ENCODE measurements at places on chromosomes 3 and 15.

- no peak for DNase-seq
Observed at GRCh38 chr3:157541506-157542236, 38.5 kb upstream of the VEPH1 start.

DNA sequence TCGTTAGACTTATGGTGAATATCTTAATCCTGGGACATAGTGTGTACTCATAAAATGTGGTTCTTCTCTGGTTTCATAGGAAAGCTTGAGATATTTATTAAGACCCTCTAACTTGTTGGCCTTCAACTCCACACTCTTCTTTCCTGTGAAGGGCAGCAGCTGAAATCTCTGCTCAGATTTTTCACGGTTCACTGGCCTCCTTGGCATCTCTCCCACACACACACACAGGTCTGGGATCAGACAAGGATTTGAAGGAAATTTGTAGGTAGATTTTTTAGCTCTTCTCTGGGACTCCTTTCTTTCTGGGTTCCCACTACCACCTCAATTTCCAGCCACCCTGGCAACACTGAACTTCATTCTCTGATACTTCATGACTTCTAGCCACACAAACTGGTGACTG, 70.2 kb downstream of the MYRIP start:
- DNase-seq, result no peak

GRCh38 chr3:138450181-138450580, 15.8 kb downstream of the ESYT3 start:
- no peak for DNase-seq

- DNase-seq, result no peak
Observed at GRCh38 chr3:188671971-188672370, 499.8 kb upstream of the TPRG1 start.

DNA sequence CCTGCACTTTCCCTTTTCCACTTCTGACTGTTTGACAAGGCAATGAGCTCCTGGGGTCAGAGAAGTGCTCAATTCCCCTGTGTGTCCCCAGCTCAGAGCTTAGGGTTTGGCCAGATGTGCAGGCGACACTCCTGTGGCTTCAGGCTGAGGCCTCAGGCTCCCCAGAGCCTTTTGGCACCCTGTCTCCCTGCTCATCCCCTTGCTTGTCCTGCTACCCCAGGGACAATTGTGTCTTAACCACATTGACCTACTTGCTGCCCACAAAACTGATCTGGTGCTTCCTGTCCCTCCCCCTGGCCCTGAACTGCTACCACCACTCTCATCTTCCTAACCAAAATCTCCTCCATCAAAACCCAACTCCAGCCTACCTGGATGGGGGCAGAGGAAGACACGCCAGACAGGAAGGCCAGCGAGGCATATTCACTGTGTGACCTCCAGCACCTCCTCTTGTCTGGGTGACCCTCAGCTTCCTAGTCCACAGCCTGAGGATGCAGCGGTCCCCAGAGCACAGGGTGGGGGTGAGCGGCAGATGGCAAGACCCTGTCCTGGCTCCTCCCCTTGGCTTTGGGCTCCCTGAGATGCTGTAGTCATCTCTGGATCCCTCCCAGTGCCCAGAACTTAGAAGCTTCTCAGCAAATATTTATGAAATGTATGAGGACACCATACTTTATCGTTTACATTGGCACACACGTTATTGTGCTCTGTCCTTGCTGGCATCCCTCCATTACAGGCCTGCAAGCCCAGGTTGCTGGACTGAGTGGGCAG, 98.9 kb upstream of the SLC6A6 start:
- DNase-seq, result no peak

DNA sequence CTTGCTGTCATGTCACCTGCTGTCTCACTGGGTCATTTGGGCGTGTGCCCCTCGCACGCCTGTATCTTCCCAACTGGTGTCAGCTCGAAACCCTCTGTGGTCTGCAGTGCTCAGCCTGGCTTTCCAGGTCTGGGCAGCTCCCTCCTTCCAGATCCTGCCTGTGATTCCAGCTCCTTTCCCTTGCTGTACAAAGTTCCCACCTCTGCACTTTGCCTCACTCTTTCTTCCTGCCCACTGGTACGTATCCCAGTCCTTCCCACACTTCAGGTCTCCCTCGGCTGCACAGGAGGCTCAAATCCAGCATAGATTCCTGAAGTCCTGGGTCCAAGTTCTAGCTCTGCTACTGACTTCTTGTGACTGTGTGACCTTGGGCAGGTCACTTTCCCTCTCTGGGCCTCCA, 2.1 kb upstream of the PAQR5 start:
- DNase-seq, result no peak

GRCh38 chr3:142434503-142434902, 13.3 kb downstream of the XRN1 start:
- DNase-seq, result no peak

DNA sequence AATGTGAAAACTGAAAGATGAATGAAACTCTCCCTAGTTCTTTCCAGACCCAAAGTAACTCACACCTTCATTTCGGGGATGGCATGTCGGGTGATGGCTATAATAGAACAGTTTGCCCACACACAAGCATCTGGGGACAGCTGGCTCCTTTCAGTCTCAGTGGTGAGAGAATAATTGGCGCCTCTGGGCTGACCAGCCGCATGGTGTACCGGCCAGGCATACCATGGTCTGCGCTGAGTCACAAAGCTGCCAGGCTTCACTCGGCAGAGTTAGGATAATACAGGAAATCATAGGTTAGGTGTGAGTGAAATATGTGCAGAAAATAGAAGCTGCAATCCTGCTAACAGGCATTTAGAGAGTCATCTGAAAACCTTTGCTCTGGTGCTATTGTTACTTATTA, 80.4 kb upstream of the IGF1R start:
- DNase-seq, result no peak

GRCh38 chr3:3069723-3070122, 40.5 kb downstream of the IL5RA start:
- no peak for DNase-seq

GRCh38 chr15:78536134-78536533, 4.1 kb upstream of the PSMA4 start:
- no peak for DNase-seq

DNA sequence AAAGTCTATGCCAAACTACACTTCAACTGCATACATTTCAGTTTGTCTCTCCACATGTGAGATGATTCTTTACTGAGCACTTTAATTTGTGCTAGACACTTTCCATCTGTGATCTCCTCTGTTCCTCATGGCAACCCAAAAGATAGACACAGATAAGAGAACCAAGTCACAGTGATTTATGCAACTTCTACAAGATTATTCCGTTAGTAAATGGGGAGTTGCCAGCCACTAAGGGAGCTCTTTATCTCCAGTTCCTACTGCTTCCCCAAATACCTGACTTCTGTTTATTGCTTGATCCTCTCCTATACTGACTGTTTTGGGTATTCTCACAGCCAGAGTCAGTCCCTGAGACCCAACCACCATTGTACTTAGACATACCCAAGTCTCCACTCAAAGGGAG, 24.1 kb upstream of the AKAP13 start:
- no peak for DNase-seq

DNA sequence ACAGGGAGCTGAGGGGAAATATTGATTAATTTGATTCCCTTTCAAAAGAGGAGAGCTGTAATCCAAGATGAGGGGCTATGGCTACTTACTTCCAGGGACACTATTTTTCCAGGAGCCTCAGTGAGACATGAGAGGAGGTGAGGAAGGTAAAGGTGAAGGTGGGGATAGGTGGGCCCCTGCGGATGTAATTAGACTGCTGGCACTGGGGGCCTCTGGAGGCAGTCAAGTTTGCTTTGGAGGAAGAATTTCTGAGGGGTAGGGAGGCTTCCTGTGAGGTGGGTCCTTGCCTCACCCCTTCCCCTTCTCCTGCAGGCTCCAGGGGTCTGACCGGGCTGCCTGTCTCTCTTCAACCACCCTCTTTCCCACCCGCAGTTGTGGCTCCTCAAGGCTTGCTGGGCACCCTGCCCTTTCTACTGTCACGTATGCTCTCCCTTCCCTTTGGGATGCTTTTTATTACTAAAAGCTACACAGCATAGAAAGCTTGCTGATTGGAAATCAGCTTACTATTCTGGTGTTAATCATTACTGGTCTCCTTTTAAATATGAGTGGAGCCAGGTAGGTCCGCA, 22.5 kb downstream of the GASK1A start:
- DNase-seq, result no peak

DNA sequence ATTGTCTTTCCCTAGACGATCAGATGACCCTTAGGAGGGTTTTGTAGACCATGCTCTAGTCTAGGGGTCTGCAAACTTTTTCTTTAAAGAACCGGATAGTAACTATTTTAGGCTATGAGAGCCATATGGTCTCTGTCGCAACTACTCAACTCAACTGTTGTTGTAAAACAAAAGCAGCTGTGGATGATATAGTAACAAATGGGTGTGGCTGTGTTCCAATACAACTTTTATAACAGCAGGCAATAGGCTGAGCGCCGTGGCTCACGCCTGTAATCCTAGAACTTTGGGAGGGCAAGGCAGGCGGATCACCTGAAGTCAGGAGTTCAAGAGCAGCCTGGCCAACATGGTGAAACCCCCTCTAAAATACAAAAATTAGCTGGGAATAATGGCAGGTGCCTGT, 6.1 kb upstream of the CMTM6 start:
- DNase-seq, result no peak
